ENCODE measurements at places on chromosomes 12 and 14.
A peak's percentile ranks its signal among the peaks of the same experiment; 100 is the strongest.

- H3K4me3 ChIP-seq = peak overlapping the region; percentile 6
- peak overlapping the region; percentile 81 for H3K27ac ChIP-seq
- DNase-seq = no peak
- H3K27me3 ChIP-seq = no peaks in the 10 kb centered on the region
- H3K36me3 ChIP-seq = no peaks in the 10 kb centered on the region
Measured at GRCh38 chr12:89756585-89757398, 48.2 kb upstream of the ATP2B1 start.

DNA sequence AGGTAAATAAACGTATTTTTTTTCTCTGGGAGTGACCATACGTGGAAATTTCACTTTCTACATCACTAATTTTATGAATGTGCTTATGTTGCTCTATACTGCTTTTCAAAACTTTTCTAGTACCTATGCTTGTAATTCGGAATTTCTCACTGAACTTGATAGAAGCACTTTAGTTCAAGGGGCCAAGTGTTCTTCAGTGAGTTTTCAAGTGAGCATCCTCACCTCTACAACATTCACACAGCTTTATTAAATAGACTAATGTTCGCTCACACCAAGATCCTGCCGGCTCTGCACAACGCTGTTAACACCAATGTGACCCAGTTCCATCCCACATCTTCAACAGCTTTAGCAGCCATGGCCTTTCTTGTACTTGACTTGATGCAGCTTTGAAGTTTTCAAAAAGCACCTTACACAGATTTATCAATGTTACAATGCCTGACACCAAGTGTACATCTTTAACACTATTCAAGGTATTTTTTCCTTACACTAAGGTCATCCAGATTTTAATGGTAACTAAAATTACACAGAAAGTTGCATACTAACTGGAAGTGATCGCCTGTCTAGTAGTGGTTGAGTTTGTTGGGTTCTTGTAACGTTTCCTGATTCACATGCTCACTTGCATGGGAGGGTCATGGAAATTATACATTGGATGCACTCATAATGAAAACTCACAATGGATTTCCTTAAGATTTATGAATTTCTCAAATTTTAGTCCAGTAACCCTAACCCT lies 4.5 kb downstream of the UBC start:
- peak overlapping the region; percentile 83 for H3K27ac ChIP-seq
- H3K4me3 ChIP-seq = peak overlapping the region; percentile 64
- no peak for DNase-seq
- H3K36me3 ChIP-seq = peaks cover 43% of the 10 kb centered on the region

GRCh38 chr14:67892466-67893100 lies 73.0 kb downstream of the RAD51B start:
- no peak overlapping the region for H3K27ac ChIP-seq
- peaks cover 4% of the 10 kb centered on the region for H3K36me3 ChIP-seq
- no peak overlapping the region for H3K4me3 ChIP-seq
- no peaks in the 10 kb centered on the region for H3K27me3 ChIP-seq
- DNase-seq = no peak

DNA sequence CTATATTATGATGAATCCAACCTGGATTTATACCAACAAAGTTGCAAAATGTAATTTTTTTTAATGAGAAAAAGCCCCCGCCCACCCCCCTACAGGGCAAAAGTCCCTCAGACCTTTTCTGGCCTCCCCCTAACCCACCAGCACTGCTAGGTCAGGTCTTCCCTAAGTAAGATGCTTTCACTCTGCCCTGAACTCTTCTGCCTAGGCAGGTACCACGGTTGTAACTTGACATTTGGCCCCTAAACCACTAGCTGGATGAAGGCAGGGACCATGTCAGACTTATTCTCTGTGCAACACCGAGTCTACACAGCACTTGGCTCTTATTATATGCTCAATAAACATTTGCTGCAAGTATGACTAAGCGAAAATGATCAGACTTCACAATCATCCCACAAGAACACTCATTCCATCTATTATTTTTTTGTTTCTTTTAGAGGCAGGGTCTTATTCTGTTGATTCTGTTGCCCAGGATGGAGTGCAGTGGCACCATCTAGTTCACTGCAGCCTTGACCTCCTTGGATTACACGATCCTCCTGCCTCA lies 63.2 kb downstream of the SPRING1 start:
- peak overlapping the region; percentile 33 for H3K27ac ChIP-seq
- no peaks in the 10 kb centered on the region for H3K36me3 ChIP-seq
- no peak for DNase-seq
- peaks cover 40% of the 10 kb centered on the region for H3K4me1 ChIP-seq
- H3K4me3 ChIP-seq = no peak overlapping the region

- H3K4me1 ChIP-seq = peaks cover 41% of the 10 kb centered on the region
- peak overlapping the region; percentile 90 for H3K4me3 ChIP-seq
- H3K27me3 ChIP-seq = no peaks in the 10 kb centered on the region
- H3K36me3 ChIP-seq = peaks cover 62% of the 10 kb centered on the region
- H3K27ac ChIP-seq = peak overlapping the region; percentile 99
- no peak for DNase-seq
Measured at GRCh38 chr14:21455592-21455911, 371 bp downstream of the CHD8 start.

Measured in activated T-cell treated with anti-CD3 and anti-CD28 coated beads, Interleukin-2, amount 50 U/mL, for 24 hours (primary cell).